ENCODE measurements at places on chromosomes 5 and 9. TPM values are rescaled to one million over a fixed set of nuclear protein-coding genes. Genes with fewer than 3 reads are reported as not detected.

GRCh38 chr5:56012281-56012963 is 17.7 kb upstream of the IL6ST start:
- peak; percentile 38 for DNase-seq

Gene TLX3
- not detected for polyA plus RNA-seq

GRCh38 chr9:124720429-124721108 is 50.5 kb downstream of the NR6A1 start:
- DNase-seq, result no peak

Gene HK3
- not detected for polyA plus RNA-seq

GRCh38 chr5:160119142-160119904 is at the start of gene PWWP2A:
TSS of gene PWWP2A (minus strand) at chr5:160119450. CDS start at chr5:160119388, 62 bp downstream.
- DNase-seq, result peak; percentile 100

GRCh38 chr5:136080483-136081216 is 51.9 kb downstream of the TGFBI start:
- peak; percentile 60 for DNase-seq

GRCh38 chr5:73867345-73868335 is 241.6 kb downstream of the ARHGEF28 start:
- peak; percentile 26 for DNase-seq

Gene ZNF782
- 1.3 TPM for polyA plus RNA-seq

Gene CENPK
- polyA plus RNA-seq, result 7.1 TPM

- no peak for DNase-seq
These were observed 19.0 kb downstream of the FAXDC2 start for GRCh38 chr5:154831451-154831850.

DNA sequence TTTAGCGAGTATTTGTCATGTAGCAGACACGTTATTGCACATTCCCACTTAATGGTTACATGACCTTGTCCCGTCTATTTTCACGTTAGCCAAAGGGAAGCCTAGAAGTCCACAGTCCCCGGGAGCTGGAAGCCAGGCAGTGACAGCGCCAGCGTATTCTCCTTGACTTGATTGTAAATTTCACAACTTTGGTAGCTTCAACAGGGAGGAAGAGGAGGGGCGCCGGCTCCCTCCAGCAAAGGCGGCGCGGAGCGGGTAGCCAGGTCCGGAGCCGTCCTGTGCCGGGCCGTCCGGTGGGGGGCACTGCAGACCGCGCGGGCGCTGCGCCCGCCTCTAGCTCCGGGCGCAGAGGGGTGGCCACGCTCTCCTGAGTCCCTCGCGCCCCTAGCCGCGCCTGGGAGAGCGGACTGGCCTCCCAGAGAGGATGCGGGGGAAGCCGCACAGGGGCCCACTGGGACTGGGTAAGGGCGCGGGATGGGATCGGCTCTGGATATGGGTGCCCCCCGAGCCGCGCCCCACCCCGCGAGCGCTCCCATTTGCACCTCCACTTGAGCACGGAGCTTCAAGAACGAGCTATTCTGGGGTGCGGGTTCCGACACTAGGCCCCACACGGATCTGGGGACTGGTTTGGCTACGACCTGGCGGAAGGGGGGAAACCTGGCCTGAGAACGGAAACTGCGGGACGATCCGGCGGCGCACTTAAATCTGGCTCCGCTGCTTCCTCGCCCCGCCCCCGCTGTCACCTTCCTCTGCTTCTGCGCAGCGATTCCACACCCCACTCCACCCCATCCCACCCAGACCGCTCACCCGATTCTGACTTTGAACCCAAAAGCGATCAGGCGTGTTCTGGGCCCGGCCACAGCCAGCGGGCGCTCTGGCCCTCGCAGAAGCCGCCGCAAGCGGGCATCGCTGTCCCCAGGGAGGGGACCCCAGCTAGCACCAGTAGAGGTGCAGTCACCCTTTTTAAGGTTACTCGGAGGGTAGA is 23.8 kb downstream of the KLF4 start:
- DNase-seq, result no peak

DNA sequence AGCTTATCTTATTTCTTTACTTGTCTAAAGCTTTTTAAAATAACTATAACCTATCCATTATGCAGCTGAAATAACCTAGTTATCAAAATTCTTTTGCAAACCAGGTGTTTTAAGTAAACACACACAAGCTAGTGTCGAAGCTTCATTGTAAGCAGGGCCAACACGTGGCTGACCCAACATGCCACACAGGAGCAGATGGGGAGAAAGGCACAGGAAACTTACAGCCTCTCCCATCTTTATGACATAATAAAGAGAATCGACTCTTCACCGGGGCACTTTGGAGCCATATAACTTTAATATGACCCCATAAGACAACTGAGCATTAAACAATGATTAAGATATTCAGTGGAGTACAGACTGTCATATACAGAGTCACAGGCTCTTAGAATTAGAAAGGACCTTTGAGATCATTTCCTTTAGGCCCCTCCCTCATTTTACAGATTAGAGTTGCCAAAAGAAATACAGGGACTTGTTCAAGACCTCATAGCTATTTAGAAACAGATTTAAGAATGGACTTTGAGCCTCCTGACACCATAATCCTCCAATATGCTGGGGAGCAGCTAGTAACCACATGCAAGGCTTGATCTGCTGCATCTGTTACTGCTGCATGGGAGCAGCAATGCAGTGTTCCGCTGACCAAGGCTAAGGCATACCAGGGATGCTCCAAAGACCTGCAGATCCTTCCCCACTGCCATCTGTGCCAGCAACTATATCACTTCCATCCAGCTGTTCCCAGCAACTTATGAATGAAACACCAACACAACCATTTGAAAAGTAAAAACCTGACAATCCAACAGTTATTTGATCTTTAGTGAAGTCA is 75.4 kb downstream of the RASEF start:
- DNase-seq, result no peak

Gene TNC
- 648 TPM for polyA plus RNA-seq

- no peak for DNase-seq
These were observed 20.1 kb upstream of the SLC36A1 start for GRCh38 chr5:151427258-151427657.

Gene PCDHA6
- polyA plus RNA-seq, result 0.02 TPM

DNA sequence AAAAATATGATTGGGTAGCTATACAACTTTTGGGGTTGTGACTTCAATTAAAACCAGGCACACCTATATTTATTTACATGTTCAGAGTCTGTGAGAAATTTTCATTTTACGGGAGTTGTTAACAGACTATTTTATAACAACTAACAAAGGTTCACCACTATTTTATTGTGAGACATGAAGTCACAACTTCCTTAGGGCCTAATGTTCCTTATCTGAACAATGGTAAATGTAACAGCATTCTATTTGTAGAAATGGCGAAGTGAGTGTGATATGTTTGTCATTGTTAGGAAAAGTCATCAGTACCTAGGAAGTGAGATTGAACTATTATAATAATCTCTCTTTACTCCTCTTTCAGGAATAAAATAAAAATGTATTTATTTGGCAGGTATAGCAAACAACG is 67.4 kb downstream of the CSNK1G3 start:
- no peak for DNase-seq

DNA sequence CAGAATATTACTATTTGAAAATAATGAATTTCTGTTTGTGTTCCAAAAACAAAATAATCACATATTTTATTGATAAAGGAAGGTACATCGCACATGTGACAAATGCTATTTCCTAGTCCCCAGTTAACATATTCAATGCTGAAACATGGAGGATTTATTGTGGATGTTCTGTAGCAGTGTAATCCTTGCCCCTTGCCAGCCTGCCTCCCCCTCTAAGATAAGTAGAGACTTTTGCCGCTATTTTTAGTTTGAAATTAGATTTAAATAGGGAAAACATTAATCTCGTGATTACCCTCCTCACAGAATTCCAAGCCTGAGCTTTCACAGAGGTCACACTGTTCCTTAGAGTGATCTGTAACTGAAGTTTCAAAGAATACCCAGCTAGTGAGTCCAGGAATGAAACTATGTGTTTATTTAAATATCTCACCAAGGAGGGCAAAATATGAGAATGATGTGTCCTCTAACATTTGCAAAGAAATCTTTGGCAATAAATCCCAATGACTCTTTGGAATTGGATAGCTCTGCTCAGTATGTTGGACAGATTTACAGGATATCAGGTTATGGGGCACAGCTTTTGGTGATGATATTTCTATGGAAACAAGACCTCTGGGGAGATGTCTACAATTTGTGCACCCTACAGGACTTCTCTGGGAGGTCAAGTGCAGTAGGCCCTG is 17.3 kb downstream of the CTXN3 start:
- no peak for DNase-seq

Gene MARCOL
- not detected for polyA plus RNA-seq

GRCh38 chr5:143215690-143216089 is 187.8 kb downstream of the NR3C1 start:
- DNase-seq, result no peak

- DNase-seq, result no peak
These were observed 713 bp downstream of the LCN10 start for GRCh38 chr9:136741883-136742571.

GRCh38 chr9:18786196-18786595 is 246.8 kb downstream of the SAXO1 start:
- DNase-seq, result no peak

Gene DMRT3
- not detected for polyA plus RNA-seq

DNA sequence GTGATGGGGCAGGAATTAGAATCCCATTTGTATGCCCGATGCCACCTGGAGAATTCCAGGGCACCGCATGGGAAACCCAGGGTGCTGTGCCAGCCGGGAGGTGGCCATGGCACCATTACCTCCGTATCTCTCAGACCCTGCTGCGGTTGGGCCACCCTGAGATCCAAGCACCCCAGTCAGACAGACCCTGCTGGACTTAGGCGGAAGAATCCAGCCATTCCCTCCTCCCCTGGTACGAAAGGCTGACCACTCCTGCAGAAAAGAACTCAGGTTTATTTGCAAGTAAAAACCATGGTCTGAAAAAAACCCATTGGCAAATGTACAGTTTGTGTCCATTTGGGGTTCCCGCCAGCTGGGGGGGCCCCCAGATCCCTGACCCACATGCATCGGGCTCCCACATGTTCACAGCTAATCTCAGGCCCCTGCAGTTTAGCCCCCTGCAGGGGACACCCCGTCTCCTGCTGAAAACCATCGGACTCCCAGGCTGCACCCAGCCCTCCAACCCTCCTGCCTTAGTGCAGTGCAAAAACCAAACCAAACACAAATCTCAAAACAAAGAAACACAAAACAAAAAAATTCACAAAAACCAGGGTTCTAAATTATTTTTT is 23.6 kb upstream of the SARDH start:
- no peak for DNase-seq

- DNase-seq, result no peak
These were observed 64.5 kb downstream of the TUSC1 start for GRCh38 chr9:25613709-25614108.

DNA sequence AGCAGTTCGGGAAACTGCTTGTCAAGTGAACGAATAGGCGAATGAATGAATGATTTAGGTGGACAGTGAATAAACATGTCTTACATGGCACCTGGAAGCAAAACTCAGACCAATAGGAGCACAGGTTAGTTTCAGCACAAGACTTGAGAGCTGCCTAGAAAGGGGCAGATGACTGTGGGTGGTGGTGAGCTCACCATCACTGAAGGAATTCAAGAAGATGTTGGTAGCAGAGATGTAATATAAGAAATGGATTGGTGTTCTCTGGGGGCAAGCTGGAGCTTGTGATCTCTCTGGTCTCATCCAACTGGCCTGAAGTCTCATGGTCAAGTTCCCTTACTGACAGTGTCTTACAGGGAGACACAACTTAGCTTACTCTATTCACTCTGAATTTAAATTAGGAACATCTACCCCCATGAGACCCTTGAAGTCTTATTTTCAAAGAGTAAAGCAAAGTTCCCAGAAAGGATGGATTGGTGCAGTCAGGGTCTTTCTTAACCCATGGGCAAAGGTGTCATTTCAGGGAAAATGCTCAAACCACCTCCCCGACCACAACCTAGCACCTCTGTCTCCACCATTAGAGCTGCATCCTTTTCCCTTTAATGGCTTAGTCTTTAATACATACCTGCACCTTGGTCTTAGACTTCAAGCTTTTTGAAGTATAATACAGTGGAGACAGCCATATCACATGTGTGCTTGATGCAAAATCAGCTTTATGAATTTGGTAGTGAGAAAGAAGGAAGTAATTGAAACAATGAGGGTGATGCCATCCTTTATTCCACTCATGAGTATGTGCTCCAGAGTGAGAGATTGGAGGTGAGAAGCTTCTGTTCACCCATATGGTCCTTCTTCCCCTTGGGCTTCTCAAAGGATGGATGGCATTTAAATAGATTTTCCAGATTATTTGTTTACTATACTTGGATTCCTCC is 5.1 kb downstream of the LCP2 start:
- no peak for DNase-seq

- no peak for DNase-seq
These were observed 69.8 kb upstream of the IRX4 start for GRCh38 chr5:1952444-1953099.

DNA sequence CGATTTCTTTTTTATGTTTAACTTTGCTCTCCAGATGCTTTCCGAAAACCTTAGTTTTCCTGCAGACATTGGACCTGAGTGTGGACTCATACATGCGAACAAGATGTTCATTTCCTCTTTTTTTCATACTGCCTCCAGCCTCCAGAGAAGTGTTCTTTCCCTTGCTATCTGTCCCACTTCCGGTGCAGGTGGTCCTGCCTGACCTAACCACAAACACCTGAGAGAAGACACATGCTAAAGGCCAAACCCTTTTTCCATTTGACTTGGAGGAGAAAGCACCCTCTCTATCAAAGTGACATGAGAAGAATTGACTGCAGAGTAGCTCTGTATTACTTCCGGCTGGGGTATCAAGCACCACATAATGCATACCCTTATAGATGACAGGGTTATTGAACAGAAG is 334.0 kb downstream of the ARHGEF28 start:
- DNase-seq, result no peak

Gene PIGO
- polyA plus RNA-seq, result 18.7 TPM

DNA sequence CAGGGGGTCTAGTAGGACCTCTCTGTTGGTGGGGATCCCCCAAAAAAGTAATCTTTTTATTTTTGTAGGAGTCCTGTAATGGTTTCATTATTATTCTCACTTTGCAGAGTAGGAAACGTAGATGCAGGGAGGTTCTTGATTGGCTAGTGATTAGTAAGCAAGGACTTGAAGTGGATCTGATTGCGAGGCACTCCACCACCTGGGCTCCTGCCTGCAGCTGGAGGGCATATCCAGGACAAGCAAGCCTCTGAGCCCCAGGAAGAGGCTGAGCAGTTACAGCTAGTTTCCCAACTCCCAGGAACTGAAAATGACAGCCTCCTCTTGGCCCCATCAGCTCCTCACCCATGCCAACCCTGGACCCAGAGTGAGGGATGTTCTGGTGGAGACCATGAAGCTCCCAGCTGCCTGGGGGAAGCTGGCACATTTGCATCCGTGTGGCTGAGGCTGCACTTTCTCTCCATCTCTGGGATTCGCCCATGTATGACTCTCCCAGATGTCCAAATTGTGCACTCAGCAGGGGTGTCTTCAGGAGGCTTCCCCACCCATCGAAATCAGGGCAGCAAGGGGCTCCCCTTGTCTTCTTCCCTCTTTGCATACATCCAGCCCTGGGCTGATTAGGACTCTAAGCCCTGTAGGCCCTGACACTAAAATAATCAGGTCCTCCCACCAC is 10.2 kb downstream of the KCNIP1 start:
- no peak for DNase-seq

All from BJ (cell line).